ENCODE measurements at places on chromosomes 4 and X.
A peak's percentile ranks its signal among the peaks of the same experiment; 100 is the strongest.

- no peak for DNase-seq
Measured at GRCh38 chr4:101780284-101780683, 10.2 kb upstream of the BANK1 start.

DNA sequence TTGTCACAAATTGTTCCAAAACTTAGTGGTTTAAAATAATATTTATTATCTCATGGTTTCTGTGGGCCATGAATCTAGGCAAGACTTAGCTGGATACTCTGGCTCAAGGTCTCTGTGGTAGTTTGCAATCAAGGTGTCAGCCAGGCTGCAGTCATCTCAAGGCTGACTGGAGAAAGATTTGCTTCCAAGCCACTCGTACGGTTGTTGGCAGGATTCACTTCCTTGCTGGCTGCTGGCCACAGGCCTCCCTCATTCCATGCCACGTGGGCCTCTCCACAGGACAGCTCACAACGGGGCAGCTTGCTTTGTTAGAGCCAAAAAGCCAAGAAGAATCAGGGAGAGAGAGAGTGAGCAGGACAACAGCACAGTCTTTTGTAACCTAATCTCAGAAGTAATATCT lies 101.4 kb downstream of the WWC2 start:
- peak; percentile 90 for DNase-seq

- peak; percentile 50 for DNase-seq
Measured at GRCh38 chr4:60133375-60133774, 1066.8 kb upstream of the ADGRL3 start.

DNA sequence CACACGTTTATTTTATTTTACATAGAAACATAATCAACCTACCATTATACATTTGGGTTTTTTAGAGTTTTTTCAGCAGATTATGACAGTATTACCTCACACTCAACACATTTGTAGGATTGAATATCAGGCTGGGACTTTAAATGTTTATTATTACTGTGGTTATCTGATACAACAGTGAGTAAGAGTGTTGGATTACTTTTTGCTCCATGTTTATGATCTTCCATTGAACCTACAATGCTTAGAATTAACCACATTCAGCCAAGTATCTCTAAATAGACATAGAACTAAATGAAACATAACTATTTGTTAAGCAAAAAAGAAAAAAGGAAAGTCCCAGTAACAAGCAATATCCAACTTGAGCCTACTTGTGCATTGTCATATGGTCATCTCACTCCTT lies 607.4 kb upstream of the PITX2 start:
- DNase-seq = peak; percentile 41

- no peak for DNase-seq
Measured at GRCh38 chrX:88982933-88983332, 235.9 kb downstream of the CPXCR1 start.

DNA sequence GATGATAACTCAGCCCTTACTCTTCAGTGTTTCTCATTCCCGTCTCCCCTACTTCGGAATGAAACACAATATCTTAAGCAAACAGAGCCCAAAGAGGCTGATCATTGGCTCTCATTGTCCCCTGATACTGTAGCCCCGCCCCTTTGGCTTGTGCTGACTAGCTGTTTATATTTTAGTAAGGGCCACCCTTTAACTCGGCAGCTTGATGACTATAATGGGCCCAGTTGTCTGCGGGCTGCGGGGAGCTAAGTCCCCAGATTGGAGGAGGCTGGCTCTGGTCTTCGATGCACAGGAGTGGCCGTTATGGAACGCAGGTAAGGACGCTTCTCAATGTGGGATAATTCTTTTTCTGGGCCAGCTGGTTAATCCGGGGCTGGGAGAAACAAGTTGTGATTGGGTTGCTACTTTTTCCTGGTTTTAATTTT lies at the start of gene TRIM2:
Gene TRIM2 (plus strand): TSS at position 197 of the 425 bp plus-strand sequence. CDS start 88 bp downstream, at position 285.
- peak; percentile 83 for DNase-seq

GRCh38 chr4:51845711-51846110 lies 2.8 kb downstream of the DCUN1D4 start:
- DNase-seq = peak; percentile 46

DNA sequence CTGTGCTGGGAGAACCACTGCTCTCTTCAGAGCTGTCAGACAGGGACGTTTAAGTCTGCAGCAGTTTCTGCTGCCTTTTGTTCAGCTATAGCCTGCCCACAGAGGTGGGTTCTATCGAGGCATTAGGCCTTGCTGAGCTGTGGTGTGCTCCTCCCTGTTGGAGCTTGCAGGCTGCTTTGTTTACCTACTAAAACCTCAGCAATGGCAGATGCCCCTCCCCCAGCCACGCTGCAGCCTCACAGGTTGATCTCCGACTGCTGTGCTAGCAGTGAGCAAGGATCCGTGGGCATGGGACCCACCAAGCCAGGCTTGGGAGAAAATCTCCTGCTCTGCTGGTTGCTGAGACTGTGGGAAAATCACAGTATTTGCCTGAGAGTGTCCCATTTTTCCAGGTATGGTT lies 133.8 kb upstream of the UBQLN2 start:
- DNase-seq = no peak

DNA sequence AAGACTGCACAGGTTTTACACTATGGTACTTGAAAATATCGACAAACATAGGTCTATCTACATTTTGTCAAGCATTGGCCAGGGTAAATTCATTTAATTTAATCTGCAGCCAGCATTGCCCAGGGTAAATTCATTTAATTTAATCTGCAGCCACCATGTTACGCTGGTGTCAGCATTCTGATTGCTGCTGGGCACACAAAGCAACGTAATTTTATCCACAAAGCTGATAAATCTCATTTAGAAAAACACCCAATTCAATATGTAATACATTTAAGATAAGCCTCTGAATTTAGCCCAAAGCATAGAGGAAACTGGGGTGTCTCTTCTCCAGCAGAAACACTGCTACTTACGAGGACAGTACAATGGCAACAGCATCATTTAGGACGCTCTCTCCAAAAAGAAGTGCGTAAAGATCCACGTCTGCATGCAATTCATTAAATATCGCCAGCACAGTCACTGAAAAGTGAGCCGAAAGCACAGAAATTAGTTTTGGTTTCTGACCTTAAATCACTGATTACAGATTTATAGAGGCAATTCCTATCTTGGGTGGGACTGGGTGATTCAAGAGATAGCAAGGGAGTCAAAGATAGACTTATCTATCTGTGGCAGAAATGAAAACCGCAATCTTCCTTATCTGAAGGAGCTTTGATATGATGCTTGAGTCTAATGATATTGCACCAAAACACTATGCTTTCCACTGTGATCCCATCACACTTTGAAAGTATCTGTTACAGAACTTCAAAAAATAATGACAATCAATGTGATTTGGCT lies 88.8 kb downstream of the CHST7 start:
- no peak for DNase-seq

DNA sequence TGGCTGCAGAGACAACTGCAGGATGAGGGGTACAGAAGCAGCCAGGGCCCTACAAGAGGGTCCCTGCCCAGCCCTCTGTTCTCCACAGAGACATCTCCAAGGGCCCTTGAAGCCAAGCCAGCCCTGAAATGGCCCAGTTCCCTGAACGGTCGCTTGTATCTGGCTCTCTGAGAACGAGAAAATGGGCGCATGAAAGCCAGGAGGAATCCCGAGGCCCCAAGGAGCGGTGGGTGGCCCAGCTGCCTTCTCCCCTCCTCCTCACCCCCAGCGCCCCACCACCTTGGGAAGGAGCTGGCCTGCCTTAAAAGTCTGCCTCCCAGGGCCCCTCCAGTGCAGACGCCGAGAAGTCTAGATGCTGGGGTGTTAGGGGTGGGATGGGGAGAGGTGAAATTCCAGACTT lies 5.7 kb downstream of the ZNF185 start:
- no peak for DNase-seq

DNA sequence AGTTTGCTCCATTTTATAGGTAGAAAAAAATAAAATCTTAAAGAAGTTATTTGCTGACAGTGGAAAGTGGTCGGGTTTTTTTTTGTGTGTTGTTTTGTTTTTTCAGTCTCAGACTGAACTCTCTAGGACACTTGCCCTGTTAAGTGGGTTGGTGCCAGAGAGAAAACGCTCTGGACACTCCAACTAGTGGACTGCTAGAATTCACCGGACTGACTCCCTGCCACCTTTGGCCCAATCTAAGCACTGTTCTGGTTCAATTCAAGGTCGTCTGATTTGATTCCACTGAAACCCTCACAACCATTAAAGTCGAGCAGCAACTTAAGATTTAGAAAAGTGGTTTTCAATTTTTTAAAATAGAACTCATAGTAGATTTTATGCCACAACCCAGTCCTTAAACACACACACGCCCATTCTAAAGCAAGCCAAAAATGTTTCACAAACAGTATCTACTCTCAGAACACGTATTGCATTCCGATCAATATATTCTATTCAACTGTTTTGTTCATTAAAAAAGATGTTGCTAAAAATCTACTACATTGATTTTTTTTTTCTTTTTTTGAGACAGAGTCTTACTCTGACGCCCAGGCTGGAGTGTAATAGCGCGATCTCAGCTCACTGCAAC lies 27.3 kb downstream of the RWDD4 start:
- DNase-seq = no peak

GRCh38 chrX:46626566-46626965 lies 53.0 kb downstream of the CHST7 start:
- no peak for DNase-seq

DNA sequence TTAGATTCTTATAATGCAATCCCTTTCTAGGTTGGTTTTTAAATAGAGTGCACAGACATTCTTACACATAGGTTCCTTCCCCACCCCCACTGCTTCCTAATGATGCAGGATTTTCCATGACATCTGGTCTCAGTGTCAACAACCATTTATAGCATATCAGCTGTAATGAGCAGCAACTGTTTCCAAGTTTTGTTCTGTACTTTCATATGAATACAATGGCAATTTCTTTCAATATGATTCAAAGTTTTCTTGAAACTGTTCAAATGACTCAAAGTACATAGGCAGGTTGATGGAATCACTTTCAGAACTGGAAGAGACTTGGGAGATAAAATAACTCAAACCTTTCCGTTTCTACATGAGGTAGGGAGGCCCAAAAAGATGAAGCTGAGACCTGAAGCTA lies 220.7 kb downstream of the CAMK2D start:
- peak; percentile 52 for DNase-seq

GRCh38 chrX:119004920-119005524 lies 30.6 kb downstream of the LONRF3 start:
- peak; percentile 14 for DNase-seq

DNA sequence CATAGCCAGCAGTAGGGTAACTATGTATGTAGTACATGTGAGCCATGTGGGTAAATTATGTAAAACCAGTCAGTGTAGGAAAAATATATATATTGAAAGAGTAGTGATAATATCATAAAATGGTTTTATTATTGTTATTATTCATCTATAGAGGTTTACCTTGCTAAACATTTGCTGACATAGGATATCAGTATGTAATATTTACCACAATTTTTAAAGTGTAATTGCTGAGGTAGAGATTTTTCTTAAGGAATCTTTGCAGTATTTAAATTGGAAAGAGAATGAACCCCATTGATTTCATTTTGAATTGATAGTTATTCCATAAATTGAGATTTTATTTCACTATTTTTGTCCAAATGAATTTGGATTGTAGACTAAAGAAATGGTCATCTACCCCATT lies 27.1 kb downstream of the SLAIN2 start:
- DNase-seq = no peak

- peak; percentile 72 for DNase-seq
Measured at GRCh38 chr4:123120473-123120872, 198.1 kb upstream of the NUDT6 start.

- DNase-seq = no peak
Measured at GRCh38 chrX:20300822-20301221, 34.1 kb upstream of the RPS6KA3 start.

DNA sequence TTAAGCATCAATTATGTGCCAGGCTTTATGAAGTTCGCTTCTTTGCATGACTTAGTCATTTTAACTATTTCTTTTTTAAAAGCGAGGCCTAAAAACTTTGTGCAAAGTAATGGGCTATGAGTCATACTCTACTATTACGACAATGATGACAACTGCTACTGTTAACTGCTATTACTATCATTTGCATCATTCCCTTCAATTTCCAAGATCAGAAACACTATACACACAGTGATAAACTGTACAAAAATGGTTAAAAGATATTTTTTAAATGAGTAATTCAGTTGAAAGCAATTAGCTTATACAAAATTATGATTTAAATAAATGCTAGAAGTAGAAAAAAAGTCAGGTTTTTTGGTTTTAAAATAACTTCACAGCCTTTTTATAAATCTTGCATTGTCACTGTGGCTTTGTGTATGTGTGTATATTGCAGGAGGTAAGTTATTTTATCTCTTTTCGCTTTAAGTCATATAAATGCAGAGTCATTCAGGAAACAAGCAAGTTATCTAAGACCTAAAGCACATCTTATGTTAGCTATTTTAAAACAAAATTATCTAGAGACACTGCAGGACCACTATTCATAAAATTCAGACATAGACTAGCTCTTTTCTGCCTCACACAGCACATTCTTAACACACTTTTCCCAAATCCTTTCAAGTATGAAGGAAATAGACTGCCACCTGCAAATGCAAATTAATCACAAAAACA lies 18.5 kb upstream of the CXCL3 start:
- peak; percentile 91 for DNase-seq

- no peak for DNase-seq
Measured at GRCh38 chr4:180973894-180974293, 1269.3 kb upstream of the TENM3 start.

- no peak for DNase-seq
Measured at GRCh38 chr4:36348403-36348938, 67.1 kb downstream of the DTHD1 start.

GRCh38 chr4:7087036-7087435 lies 19.2 kb upstream of the GRPEL1 start:
- no peak for DNase-seq

DNA sequence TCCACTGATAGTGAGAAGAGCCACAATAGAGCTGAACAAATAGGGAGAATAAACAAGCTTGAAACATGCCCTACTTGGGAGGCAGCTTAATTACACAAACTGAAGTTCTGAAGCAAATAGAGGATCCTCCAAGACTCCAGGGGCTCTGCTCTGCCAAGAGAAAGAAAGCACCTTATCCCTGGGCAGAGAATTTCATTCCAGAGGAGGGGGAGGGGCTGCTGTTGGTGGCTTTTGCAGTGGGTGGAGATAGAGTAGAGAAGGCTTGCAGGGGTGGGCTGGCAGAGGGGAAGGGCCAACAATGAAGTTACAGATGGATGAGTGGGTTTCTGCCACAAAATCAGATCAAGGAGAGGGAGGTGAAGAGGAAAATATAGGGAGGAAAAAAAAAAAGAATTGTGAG lies 1.0 kb upstream of the LPAR4 start:
- no peak for DNase-seq

- DNase-seq = peak; percentile 63
Measured at GRCh38 chrX:110741213-110741796, 54.3 kb downstream of the CHRDL1 start.

GRCh38 chr4:145945431-145946155 lies 7.0 kb upstream of the ZNF827 start:
- DNase-seq = no peak

DNA sequence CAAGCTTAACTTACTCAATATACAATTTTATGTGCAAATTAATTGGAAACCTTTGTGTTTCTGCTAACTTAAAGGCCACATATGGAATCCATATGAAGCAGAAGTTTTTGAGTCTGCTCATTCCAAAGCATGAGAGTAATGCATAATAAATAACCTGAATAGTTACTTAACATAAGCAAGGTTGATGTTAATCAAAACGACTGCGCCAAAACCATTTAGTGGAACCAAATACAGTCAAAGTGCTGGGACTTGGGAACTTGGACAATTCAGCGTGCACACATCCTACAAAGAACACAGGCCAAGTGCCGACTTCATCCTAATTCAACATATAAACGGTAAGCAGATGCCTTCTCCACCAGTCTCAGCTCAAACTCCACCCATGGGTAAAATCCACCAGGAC lies 17.0 kb downstream of the TSPAN5 start:
- DNase-seq = peak; percentile 82
